ENCODE measurements at places on chromosomes 2 and 18.

GRCh38 chr18:46310675-46311345 lies 206.6 kb downstream of the HAUS1 start:
- DNase-seq = no peak

DNA sequence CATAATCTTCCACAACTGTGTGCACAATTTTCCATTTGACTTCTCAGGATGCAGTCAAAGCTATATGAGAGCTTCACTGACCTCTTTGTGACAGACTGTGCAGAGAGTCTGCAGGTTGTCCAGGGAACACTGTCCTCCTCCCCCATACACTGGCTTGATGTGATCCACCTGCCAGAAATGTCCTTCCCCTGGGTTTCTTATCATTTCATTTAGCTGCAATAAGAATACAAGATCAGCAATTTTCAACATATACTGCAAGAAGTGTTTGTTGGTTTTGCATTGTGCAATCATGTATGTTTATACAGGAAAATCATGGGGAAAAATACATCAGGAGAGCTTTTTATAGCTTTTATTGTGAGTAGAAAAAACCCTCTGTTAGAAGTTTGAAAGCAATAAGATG lies 150.7 kb downstream of the RAB3GAP1 start:
- DNase-seq = no peak

- no peak for DNase-seq
Measured at GRCh38 chr2:136093583-136093982, 24.4 kb downstream of the CXCR4 start.

- peak; percentile 91 for DNase-seq
Measured at GRCh38 chr2:147980940-147981528, 39.5 kb downstream of the ORC4 start.

DNA sequence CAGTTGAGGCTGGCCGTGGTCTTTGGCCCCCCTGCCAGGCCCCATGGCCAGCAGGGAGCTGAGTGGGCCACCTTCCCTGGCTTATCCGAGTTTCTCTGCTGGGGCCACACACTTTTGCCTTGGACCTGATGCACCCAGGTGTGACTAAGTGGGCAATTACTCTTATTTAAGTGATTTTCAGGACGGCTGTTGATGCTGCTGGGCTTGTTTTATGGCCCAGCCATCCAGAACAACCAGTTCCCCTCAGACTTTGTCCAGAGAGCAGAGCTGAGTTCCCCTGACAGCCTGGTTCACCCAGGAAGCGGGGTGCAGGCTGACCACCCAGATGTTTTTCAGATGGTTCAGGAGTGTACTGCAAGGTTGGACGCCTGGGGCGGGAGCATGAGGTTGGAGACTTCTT lies 68.8 kb downstream of the GLI2 start:
- DNase-seq = peak; percentile 66

DNA sequence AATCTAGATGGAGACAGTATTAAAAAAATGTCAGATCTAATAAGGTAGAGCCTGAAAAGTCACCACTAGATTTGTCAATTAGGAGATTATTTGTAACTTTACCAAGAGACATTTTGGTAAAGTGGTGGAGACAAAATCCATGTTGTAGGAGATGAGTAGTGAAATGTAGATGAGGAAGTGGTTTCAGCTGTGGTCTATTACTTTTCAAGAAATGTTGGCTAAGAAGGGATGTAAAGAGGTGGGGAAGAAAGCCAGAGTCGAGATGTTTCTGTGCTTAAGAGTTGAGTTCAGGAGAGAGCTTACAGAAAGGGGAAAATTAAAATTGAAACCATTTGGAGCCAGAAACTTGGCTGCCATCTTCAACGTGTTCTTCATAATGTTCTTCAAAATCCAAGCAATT lies 22.2 kb downstream of the ACVR2A start:
- no peak for DNase-seq

GRCh38 chr2:230902180-230902899 lies 22.7 kb downstream of the GPR55 start:
- peak; percentile 74 for DNase-seq

DNA sequence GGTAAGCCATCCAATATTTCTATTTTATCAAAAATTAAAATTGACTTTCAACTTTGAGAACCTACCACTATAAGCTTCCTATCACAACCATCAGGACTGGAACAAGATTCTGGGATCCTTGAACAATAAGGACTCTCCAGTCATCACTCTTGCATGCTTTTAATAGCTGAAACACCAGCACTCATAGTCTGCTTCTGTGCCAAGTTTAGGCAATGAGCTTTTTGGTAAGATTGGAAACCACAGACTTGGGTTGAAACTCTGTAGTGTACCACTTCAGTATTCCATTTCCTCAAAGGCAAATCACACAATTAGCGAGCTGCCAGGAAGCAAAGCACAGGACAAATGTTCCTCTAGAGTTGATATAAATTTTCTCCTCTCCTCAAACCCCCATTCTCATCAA lies 1065.8 kb upstream of the SLC39A10 start:
- DNase-seq = no peak

- DNase-seq = peak; percentile 95
Measured at GRCh38 chr2:176297067-176297466, 27.8 kb downstream of the MTX2 start.

DNA sequence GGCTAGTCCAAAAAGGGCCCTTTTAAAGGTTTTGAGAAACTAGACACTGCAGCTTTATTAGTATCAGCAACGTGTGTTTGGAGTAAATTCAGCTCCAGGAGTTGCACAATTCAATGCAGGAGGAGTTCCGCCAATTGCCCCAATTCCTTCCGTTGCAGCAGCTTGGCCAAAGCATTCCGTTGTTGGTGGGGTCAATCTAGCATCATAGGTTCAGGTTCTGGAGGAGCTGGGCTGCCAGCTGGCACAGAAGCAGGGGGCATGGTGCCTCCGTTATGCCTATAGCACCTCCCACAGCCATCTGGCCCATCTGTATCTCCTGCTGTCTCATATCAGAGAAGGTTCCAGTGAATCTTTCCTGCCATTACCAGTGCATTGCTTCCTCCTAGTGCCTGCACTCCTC lies 55.4 kb downstream of the REL start:
- no peak for DNase-seq

- no peak for DNase-seq
Measured at GRCh38 chr2:88331239-88331638, 121.3 kb downstream of the FOXI3 start.

DNA sequence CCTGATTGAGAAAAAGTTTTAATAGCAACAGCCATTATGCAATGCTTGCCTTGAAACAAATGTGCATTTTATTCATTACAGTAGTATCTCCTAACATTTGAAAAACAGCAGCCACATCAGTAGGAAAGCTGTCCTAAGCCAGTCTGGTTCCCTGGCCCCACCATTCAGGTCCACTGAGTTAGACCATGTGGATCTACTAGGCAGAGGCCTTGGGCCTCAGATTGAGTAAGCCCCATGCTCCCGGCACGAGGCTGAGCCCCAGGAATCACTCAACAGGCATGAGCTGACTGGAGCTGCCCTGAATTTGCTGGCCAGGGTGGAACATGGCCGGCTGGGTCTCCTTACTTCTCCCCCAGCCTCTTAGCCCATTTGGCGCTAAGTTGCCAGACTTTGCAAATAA lies 103.4 kb downstream of the ZFP36L2 start:
- DNase-seq = no peak

DNA sequence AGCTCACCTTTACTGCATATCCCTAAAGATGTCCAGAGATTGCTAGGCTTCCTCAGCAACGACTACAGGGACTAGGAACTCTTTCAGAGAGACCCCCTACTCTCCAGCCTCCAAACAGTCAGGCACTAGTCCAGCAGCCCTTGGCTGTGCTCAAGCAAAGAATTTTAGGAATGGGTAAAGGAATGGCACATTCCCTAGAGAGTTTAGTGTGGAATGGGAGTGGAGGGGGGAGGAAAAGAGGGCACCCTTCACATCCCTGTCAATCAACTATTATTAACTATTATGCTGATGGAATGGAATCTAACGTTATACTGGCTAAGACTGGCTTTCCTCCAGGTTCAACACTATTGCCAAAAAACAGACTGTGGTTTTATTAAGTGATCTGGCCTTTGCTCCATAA lies 64.8 kb downstream of the IKZF2 start:
- DNase-seq = no peak

DNA sequence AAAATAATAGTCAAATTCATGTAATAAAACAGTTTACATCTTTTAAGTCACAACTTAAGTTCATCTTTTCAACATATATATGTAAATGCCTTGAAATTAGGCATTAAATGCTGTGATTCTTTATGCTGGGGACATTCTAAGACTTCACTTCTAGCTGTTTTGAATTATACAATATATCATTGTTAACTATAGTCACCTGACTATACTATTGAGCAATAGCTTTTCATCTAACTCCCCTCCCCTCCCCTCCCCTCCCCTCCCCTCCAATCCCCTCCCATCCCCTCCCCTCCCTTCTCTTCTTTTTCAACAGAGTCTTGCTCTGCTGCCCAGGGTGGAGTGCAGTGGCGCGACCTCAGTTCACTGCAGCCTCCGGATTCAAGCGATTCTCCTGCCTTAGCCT lies 16.2 kb downstream of the GALNT1 start:
- DNase-seq = no peak

- peak; percentile 38 for DNase-seq
Measured at GRCh38 chr2:112047537-112048235, 7.4 kb upstream of the TMEM87B start.

- DNase-seq = no peak
Measured at GRCh38 chr18:22667616-22668422, 250.1 kb upstream of the CTAGE1 start.

- DNase-seq = no peak
Measured at GRCh38 chr2:29080886-29081743, 6.8 kb upstream of the PCARE start.

DNA sequence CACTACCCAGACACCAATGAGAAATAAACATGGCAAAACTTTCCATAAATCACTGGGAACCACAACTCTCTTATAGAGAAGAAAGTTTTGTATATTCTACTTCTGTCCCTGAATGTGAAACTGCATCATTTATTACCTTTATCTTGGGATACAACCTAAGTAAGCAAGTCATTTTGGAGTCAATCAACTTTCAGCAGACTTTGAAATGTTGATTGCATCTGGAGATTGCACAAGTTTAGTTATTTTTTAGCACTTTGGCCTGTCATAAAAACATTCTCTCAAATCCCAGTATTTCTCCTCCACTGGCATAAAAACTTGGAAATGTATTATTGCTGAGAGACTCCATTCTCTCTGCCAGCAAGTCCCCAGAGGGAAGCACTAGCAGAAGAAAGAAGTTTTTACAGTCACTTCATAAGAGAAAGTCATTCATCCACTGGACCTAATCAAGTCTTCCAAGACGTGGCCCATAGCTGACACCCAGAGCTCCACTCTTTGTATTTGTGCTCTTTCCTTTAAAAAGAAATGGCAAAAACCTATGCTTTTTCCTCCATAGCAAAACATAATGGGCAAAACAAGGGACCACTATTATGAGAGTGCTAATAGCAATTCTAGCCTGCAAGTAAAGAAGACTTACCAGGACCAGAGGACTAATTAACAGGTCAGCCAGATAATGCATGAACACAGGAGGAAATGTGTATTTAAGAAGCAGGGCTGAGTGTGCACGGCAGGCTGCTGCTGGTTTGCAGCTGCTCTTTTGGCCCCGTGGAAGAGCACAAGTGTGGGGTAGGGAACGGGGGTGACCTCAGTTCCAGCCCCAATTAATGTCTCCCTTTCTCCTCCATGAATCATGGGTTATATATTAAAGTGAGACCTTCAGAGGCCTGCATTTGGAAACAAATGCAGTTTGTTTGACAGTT lies 171.5 kb downstream of the INO80D start:
- DNase-seq = no peak

GRCh38 chr18:55641486-55641885 lies 53.5 kb upstream of the TCF4 start:
- DNase-seq = no peak

DNA sequence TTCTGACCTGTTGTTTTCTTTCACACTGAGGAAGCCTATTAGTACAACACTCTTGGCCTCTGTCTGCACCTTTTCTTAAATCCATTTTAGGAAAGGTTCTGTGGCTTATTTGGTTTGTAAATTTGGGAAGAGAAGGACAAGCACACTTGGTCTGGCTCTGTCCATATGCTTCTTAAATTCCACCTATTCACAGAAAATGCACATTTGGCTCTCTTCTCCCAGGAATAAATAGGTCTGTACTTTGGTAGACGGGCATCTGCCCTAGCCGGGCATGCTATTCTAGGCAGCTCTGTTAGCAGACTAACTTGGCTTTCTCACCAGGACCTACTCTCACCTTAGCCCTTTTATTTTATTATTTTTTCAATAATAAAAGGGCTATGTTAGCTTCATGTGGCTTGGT lies 1211.8 kb upstream of the SLC39A10 start:
- no peak for DNase-seq

DNA sequence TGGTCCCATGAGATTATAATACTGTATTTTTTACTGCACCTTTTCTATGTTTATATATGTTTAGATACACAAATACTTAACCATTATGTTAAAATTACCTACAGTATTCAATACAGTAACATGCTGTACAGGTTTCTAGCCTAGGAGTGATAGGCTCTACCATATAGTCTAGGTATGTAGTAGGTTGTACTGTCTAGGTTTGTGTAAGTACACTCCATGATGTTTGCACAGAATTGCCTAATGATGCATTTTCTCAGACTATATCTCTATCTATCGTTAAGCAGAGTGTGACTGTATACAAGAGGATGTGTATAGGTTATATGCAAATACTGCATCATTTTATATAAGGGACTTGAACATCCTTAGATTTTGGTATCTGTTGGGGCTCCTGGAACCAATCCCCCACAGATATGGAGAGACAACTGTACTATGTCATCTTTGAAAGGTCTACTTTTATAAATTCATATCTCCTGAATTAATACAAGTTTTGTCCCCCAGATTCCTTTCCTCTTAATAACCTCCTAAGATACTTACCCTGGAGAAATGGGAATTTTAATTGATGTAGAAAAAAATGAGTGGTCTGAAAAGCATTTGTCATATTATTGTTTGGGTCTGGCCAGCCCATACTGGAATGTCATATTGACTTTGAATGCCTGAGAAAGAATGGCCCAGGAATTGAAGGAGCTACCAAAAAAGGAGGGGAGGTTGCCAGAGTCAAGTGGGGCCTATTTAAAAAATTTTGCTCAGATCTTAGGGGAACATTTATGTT lies 36.6 kb downstream of the EHBP1 start:
- DNase-seq = no peak

DNA sequence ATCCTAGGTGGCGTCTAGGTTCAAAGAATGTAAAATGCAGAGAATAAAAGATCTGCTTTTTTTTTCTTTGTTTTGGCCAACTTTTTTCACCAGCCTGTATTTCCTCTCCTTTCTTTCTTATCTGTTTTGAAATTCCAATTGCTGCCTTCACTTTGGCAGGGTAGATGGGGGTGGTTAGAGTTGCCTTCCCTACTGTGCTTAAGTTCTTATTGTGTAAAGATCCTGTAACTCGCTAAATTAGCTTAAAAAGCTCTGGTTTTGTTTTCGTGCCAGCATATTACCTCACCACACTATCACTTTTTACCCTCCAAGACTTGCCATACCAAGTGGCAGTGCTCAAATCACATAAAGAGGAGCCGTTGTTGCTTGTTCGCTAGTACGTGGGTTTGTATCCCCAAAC lies 921.7 kb downstream of the DPP10 start:
- no peak for DNase-seq

- no peak for DNase-seq
Measured at GRCh38 chr2:7594211-7594610, 677.0 kb downstream of the RNF144A start.
